Kidney (tissue), 22 donors: ENCODE measurements at places on chromosomes 5 and 9. TPM values are rescaled to one million over a fixed set of nuclear protein-coding genes. Genes with fewer than 3 reads are reported as not detected.

DNA sequence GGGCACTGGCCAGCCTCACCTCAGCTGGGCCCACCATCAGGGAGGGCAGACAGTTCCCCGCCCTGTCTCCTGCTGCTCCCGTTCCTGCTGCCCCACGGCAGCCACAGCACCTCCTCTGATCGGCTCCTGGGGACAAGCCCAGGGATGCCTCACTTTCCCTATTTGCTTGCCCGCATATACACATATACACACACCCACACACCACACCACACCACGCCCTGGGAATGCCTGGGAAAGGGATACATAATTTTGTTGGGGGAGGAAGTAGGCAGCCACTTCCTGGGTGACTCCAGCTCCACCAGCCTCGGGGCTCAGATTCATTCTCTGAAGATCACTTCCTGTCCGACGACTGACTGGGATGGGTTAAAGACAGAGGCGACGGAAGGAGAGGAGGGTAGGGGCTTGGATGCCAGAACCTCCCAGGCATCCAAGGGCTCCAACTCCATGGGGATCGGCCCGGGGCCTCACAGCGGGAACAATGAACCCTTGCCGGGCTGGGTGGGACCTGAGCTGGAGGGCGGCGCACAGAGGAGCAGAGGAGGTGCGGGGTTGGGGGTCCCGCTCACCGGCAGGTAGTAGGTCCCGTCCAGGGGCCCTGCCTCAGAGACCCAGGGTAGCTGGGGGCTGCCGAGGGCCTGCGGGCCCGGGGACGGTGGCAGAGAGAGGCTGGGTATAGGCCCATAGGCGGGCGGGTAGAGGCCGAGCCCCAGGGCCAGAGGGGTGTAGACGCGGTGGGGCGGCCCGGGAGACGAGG is 2.0 kb upstream of the MZB1 start:
- no peak for DNase-seq

DNA sequence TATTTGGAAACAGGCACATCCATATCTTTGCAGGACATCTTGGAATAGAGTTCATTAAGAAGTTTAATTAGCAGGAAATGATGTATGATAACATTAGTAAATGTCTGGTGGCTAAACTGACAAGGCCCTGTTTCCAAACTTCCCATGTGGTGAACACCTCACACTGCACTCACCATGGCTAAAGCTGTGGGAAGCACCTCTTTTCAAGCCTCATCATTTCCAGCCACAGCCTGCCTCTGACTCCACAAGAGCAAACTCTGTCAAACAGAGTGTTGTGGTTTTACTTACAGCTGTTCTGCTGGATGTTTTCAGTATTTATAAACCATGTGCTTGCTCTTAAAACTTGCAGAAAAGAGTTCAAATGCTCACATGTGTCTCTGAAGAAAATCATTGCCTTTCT is 14.9 kb upstream of the NDUFB6 start:
- DNase-seq: no peak

- DNase-seq: no peak
These were observed 786 bp downstream of the PCDHB5 start for GRCh38 chr5:141135718-141136266.

DNA sequence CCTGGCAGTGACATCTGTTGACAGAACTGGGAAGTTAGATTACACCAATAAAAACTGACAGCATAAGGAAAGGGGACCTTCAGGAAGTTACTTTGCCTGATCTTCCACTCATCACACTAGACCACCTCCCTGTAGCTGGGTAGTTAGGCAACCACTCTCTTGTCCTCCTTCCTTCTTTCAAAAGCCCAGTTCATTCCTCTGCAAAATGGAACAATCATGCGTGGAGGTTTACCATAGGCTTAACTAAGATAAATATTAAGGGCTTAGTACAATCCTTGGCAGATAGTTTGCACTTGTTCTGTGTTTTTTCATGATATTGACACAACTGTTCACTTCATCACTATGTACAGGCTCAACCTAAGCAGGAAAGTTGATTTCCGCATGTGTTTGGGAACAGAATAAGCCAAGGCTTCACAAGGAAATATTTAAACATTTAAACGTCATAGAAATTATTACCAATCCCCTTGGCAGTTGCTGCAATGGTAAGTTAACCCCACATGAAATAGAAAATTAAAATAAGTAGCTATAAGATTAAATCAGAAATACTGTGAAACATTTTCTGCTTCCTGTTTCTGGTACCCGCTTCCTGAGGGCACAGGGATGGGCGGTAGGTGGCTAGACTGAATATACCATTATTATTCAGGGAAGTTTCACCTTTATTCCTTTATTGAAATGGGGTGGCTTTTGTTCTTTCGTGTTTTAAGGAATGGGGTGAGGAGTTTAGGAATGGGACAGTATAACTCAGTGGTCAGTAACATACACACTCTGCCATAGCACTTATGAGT is 9.9 kb upstream of the PTGER4 start:
- no peak for DNase-seq

DNA sequence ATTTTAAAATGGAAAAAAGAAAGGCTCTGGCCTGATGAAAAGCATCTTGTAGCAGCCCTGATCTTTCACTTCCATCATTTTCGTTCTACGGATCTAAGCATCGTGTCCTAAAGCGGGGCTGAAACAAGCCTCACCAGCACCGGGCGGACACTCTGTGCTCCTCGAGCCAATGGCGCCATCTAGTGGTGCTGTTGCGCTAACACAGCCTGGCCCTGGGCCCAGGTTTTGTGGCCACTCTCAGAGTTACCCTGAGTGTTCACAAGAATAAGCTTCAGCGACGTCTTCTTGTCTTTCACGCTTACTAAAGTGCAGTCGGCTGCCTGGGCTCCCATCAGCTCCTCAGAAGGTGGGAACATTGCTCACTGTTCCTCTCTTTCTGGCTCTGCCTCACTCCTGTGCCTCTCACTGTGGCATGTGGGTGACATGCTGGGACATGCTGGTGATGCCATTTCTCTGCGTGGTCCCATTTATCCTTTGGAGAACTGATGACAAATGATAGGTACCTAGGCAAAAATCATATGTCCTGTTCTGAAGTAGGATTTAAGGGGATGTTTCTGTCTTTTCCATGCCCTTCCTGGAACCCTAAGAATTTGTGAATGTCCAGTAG is 32.7 kb downstream of the DMRT3 start:
- peak; percentile 85 for DNase-seq

DNA sequence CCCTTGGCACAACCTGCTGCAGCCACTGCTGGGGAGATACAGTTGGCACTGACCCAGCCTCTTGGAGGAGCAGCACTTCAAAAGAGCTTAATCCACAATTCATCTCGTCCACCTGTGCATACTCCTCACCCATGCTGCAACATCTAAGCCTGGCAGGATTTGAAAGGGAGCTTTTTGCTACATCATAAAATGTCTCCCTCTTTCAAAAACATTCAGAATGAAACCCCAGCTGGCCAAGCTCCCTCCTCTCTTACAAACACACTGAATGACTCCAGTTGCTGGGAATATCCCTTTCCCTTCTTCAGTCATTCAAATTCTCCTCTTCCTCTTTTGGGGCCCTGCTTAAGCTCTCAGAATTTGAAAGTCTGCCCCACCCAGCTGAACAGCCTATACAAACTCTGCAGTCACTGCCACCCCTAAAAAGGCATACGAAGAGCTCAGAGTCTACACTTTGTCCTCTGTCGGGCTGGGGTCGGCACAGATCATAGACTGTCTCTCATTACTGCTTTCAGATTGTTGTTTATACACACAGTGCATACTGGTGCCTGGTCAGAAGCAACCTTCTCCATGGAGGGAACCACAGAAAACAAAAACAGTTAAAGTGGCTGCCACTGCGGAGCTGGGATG is 8.8 kb upstream of the C5orf15 start:
- DNase-seq: no peak

The FAM193B gene
- total RNA-seq: 77.8 TPM

DNA sequence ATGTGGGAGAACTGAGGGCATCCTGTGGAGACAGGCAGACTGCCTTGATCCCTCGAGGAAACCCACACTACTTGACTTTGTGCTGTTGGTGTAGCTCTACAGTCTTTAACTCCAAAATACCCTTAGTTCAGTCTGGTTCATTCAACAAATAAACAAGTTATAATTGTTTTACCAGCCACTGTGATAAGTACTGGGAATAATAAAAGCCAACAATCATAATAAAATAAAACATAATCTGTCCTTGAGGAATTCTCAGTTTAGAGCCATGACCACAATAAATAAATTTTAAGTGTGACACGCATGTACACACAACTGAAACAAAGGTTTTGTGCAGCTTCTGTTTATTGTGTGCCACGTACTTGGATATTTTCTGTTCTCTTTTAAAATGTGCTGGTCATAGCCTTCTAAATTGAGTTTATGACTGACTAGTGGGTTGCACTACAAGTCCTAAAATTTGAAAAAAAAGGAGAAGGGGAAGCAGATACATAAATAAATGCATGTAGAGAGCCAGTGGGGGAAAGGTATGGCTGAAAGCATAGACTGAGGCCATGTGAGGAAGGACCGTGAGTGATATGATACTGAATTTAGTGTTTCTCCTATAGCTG is 6.2 kb upstream of the SCAMP1 start:
- DNase-seq: no peak

The IFNA7 gene
- total RNA-seq: not detected

DNA sequence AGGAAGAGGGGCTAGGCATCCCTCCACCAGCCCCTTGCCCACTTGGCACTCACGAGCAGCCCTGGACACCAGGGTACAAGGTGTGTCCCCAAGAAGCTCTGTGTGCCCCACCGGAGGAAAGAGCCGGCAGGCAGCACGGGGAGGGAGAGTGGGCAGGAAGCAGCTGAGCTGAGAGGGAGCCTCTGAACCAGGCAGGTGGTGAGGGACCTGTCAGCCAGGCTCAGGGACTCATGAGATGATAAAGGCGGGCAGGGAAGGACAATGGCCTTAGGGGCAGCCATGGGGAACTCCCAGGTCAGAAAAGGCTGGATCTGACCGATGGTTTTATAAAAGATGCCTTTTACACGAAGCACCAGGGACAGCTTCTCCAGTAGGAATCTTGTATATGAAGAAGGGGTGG is 112.0 kb downstream of the VAV2 start:
- no peak for DNase-seq

GRCh38 chr9:138009803-138010690 is 132.5 kb downstream of the CACNA1B start:
- DNase-seq: no peak

The CETN3 gene
- 19.8 TPM for total RNA-seq

The FOXD4L6 gene
- total RNA-seq: not detected

- DNase-seq: no peak
These were observed 104.3 kb downstream of the PIK3R1 start for GRCh38 chr5:68319706-68320412.

GRCh38 chr9:123111427-123112014 is 78.1 kb downstream of the GPR21 start:
- DNase-seq: no peak

DNA sequence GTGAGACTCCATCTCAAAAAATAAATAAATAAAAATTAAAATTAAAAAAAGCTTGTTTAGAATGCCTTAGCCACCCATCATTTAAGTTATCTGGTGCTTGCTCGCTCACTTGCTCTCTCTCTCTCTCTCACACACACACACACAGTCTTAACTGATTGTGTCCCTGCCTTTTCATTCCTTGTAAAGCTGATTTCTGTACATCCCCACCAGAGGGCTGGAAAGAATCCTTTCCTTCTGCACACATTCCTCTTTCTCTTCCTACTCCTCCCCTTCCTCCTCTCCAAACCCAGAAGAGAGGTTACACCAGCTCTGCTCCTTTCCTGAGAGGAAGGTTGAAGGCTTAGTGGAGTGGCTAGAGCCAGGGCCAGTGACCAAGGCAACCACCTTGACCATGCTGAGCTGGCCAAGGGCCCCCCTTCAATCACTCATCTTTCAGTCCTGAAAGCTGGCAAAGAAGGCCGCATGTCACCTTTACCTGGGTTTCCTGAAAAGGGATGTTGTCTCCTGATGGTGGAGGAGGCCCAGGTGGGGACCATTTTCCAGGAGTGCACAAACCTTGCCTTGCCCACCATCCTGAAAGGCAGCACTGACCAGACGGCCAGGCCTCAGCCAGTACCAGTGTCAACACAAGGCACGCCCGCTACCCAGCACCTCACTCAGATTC is 25.6 kb downstream of the STK10 start:
- no peak for DNase-seq

DNA sequence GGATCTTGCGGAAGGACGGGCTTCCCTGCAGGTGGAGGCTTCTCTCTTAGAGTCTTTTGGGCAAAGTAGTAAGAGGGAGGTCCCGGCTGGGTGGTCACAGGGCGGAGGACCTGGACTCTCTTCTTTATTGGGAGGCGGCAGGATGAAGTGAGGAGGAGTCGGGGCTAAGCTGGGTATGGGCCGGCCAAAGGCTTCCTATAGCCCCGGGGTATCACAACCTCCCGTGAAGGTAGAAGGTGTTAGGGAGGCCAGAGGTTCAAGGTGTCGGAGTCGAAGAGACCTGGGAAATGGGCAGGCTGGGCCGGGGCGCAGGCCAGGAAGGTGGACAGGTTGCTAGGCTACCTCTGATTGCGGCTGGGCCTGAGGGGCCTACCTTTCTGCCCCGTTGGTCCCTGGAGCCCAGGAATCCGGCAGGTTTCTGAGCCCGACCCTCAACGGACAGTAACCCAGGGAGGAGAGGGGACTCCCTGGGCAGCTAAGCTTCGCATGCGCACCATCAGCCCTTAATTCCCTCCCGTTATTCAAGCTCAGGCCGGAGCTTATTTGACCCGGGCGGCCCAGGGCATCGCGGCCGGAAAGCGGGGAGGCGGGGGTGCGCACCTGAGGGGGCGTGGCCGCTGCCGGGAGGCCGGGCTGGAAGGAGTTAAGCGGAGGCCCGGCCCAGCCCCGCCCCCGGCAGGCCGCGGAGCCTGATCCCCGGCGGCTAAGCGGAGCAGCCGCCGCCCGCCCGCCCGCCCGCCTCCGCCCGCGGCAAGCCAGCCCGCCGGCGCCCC is at the start of gene TESK1:
TSS of gene TESK1 (plus strand) at position 685 of the 773 bp plus-strand sequence. CDS start 358 bp downstream, outside the sequence.
- peak; percentile 89 for DNase-seq

The C1QTNF2 gene
- 2.8 TPM for total RNA-seq

DNA sequence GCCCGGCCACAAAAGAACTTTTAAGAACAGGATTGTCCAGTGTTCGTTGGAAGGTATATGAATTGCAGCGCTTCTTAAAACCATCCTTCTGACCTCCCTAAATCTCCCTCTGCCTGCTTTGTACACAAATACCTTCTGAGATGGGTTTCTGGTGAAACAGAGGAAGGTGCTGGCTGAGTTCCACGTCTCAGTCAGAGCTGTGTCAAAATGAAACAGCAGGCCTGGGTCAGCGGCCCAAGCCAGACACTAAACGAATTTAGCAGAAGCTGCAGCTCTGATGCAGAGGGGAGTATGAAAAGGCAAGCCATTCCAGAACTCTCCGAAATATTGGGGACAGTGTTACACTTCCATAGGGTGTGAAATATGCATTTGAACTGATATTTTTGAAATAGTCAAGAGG is 37.8 kb upstream of the CRB2 start:
- DNase-seq: no peak

- no peak for DNase-seq
These were observed 51.5 kb downstream of the SLC44A1 start for GRCh38 chr9:105295986-105296385.

- DNase-seq: no peak
These were observed 26.7 kb downstream of the PITX1 start for GRCh38 chr5:135007305-135007704.
